ENCODE measurements at places on chromosomes 2 and 18. TPM values are rescaled to one million over a fixed set of nuclear protein-coding genes. Genes with fewer than 3 reads are reported as not detected.

Gene ANKRD39
- 17.0 TPM for total RNA-seq

Gene REG1B
- 2.6 TPM for total RNA-seq

DNA sequence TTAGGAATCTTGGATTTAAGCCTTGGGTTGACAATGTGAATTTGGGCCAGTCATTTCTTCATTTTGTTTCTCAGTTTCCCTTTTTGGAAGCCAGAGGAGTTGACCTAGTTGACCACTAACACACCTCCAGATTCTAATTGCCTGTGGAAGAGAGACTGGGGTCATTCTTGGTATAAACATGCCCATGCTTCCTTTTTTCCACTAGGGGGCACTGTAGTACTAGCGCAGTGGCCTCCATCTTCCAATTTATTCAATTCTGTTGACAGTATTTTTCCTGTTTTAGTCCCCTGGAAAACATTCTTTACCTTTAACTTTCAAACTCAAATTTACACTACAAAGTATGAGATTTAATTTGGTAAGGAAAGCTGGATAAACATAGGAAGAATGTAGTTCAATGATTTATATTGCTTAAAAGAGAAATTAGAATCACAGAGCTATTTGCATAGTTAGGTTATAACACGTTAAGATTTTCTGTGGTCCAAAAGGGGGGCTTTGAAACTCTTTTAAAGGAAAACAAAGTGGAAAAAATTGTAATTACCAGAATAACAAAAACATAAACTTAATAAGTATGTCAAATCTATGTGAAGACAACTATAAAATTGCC, 57.5 kb upstream of the AGPS start:
- H3K27me3 ChIP-seq = no peaks in the 10 kb centered on the region
- no peak overlapping the region for H3K27ac ChIP-seq
- no peak overlapping the region for H3K4me3 ChIP-seq
- H3K4me1 ChIP-seq = no peaks in the 10 kb centered on the region
- H3K36me3 ChIP-seq = no peaks in the 10 kb centered on the region

GRCh38 chr2:108459441-108459840, 10.4 kb downstream of the GCC2 start:
- no peaks in the 10 kb centered on the region for H3K36me3 ChIP-seq
- no peak for DNase-seq
- H3K4me1 ChIP-seq = peaks cover 10% of the 10 kb centered on the region
- no peak overlapping the region for H3K27ac ChIP-seq

DNA sequence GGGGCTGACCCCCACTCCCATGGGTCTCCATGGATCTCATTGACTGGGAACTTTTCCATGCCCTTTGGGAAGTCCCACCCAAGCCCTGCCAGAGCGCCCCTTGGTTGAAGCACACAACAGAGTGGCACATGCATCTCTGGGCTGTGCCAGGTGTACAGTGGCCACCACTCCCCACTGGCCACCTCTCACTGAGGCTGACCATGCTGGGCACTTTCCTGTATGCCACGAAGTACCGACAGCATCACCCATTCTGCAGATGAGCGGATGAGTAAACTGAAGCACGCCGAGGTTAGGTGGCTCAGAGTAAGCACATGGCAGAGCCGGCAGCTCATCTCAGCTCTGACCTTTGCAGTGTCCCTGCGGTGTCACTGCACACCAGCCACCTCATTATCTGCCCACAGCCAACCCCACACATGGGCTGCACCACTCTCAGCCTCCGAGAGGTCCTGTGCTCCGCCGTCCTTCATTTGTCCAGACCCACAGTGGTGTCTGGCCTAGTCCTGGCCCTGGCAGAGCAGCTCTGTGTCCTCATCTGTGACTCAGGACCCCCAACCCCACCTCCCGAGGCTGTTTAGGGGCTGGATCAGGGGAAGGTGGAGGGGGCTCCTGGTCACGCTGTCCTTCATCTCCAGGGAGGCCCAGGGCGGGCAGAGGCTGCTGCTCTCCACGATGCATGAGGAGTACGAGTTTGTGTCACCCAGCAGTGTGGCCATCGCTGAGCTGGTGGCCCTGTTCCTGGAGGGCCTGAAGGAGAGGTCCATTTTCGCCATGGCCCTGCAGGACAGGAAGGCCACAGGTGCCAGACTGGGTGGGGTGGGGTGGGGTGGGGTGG, 18.0 kb upstream of the GPR17 start:
- no peak overlapping the region for H3K27ac ChIP-seq
- H3K4me1 ChIP-seq = no peaks in the 10 kb centered on the region
- no peaks in the 10 kb centered on the region for H3K27me3 ChIP-seq
- no peak overlapping the region for H3K4me3 ChIP-seq
- DNase-seq = no peak

DNA sequence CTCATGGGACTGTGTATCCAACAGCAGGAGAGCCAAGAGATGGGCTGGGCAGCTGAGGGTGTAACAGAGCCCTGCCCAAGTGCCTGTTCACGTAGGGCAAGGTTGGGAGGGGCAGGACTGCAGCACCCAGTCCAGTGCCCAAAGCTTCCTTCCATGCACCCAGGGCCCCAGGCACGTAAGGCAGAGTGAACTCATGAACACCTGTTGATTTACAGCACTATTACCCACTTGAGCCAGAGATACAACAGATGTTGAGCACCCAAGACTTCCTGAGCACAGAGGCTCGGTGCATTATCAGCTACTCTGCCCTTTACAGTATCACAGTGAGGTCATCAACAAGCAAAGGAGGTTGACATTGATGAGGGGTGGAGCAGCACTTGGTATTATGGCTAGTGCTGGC, 50.2 kb upstream of the FHL2 start:
- no peak overlapping the region for H3K4me3 ChIP-seq
- H3K36me3 ChIP-seq = no peaks in the 10 kb centered on the region
- H3K4me1 ChIP-seq = no peaks in the 10 kb centered on the region
- DNase-seq = no peak
- H3K27ac ChIP-seq = no peak overlapping the region

All from adrenal gland (tissue), 19 donors.